OCI-LY7 (cell line): ENCODE measurements at places on chromosomes 13 and 19.

GRCh38 chr13:100497389-100497788 is 91.2 kb downstream of the GGACT start:
- no peak for DNase-seq

DNA sequence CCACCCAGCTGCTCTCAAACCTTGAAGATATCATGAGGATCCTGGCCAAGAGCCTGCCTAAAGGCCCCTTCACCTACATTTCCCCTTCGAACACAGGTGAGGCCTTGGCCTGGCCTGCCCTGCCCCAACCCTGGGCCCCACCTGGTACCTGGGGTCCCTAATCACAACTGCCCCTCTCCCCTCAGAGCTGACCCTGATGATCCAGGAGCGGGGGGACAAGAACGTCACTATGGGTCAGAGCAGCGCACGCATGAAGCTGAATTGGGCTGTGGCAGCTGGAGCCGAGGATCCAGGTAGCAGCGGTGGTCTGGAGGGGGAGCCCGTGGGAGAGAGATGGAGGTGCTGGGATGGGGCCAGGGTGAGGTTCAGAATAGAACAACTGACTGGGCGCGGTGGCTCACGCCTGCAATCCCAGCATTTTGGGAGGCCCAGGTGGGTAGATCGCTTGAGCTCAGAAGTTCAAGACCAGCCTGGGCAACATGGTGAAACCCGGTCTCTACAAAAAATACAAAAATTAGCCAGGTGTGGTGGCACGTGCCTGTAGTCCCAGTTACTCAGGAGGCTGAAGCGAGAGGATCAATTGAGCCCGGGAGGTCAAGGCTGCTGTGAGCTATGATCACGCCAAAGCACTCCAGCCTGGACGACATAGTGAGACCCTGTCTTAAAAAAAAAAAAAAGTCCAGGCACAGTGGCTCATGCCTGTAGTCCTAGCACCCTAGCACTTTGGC is 17.5 kb downstream of the DDX39A start:
- no peak for DNase-seq

- DNase-seq = no peak
These were observed 9.4 kb downstream of the ZSCAN18 start for GRCh38 chr19:58088521-58089052.

DNA sequence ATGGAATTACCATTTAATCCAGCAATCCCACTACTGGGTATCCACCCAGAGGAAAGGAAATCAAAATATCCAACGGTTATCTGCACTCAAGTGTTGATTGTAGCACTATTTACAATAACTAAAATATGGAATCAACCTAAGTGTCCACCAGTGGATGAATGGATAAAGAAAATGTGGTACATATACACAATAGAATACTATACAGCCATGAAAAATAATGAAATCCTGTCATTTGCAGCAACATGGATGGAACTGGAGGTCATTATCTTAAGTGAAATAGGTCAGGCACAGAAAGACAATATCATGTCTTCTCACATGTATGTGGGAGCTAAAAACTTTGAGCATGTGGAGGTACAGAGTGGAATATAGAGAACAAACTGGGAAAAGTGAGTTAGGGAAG is 92.9 kb upstream of the ARHGEF7 start:
- DNase-seq = no peak

- no peak for DNase-seq
These were observed 239.1 kb upstream of the HTR2A start for GRCh38 chr13:47135800-47136503.

DNA sequence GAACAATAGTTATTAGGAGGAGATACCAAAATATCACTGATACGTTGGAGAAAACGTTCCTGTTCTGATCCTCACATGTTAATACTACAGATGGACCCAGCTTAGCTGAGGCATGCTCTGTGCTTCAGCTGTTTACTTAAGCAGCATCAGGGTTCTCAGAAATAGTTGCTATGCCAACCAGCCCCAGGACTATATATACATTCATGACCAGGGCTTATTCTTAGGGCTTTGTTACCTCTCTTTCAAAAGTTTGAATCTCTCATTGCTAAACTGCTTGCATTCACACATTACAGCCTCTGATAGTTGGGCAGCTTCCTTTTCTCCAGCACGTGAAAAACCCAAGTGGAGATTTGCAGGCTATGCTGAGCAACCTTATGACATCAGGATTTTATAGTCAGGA is 800.4 kb downstream of the DIAPH3 start:
- DNase-seq = no peak

GRCh38 chr19:13269348-13269747 is 119.1 kb downstream of the IER2 start:
- DNase-seq = no peak
